ENCODE measurements at places on chromosomes 12 and 14.
A peak's percentile ranks its signal among the peaks of the same experiment; 100 is the strongest.

DNA sequence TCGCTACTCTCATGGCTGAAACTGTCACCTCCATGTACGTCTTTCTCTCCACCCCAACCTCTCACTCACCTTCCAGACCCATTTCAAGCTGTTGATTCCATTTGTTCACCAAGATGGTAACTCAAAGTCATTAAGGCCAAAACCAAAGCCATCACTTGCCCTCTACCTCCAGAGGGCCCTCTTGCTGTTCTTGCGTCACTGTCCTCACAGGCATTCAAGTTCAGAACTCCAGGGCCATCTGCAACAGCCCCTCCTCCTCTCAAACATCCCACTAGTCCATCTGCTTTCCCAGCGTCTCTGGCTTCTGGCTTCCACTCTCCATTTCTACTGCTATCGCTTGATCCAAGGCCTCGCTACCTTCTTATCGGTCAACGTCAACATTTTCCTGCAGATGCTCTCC lies 74.5 kb downstream of the VWF start:
- no peak for DNase-seq

DNA sequence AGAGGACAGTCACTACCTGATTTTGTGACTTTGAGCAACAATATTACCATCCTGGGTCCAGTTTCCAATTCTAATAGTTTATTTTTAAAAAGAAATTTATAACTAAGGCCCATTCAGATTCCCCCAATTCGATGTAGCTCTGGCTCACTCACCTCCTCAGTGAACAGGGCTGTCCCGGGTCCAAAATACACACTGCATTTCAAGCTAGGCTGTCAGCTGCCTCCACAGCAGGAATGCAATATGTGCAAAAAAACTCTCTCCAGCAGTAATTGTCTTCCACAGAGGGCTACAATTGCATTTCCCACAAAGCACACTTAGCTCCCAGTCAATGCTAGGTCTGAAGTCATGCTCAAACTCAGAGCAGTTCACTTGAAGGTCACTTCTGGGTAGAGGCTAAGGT lies 39.3 kb upstream of the ZNF641 start:
- no peak for DNase-seq

DNA sequence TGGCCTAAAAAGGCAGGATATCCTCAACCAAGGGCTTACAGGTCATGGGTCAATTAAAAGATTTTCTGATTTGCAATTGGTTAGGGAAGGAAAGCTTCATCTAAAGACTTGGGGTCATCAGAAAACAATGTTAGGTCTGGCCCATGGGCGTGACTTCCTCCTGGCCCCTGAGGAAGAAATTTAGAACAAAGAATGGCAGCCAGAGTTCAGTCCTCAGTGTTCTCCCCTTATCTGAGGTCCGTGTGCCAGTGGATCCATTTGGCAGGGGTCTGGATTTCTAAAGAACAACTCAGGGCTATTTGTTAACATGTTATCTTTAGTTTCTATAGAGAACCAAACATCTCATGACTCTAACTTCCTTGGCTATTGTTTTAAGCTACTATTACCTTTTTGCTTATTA lies 27.8 kb upstream of the NFYB start:
- DNase-seq = peak; percentile 17

DNA sequence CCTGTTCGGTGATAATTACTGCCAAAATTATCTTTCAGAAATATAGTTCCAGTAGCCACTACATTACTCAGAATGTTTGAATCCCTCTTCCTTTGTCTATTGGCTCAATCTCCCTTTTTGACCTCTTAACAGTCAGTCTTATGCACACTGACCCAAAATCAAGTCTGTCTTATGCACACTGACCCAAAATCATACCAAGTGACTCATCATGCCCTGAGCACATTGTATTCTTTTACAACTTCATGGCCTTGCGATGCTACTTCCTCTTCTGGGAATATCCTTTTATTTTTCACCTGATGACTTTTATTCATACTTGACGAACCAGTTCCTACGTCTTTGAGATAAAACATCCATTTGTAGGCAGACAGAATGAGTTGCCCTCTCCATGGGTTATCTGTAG lies 182.3 kb downstream of the NPAS3 start:
- no peak for DNase-seq

- DNase-seq = no peak
These were observed 84.9 kb downstream of the SRGAP1 start for GRCh38 chr12:63929426-63929825.

- no peak for DNase-seq
These were observed 194.1 kb downstream of the ANO6 start for GRCh38 chr12:45409966-45410365.

DNA sequence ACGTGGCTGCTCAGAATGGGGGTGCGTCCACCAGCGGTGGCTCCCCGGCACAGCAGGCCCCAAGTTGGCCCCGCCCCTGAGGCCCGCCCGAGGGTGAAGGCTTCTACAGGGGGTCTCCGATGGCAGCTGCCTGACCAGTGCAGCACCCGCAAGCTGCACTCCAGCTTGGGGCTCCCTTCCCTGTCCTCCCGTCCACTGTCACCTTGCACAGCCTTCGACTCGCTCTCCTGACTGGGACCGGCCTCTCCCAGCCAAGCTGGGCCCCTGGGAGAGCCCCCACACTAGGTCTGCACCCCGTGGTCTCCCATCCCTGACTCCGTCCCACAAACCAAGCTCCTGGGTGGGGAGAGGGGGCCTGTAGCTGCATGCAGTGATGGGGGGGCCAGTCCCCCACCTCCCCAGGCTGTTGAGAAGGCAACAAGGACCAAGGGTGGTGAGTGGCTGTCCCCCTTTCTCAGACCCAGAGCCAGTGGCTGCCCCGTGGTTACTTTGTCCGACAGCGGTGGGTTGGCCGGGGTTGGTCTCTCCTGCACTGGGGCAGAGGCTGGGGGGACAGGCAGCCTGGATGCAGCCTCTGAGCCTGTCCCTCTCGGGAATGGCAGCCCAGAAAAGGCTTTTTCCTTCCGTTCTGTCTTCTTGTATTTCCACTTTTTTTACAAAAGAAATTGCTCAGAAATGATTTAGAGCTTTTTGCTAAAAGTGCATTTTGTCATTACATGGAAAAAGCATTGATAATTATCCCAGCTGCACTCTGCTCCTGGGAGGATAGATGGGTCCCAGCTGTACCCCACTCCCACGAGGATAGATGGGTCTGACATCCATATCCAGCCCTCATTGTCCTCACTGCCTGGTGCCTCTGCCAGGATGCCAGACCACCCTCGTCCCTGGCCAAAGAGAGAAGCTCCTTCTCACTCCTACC lies 217.0 kb downstream of the KIF26A start:
- DNase-seq = peak; percentile 65

DNA sequence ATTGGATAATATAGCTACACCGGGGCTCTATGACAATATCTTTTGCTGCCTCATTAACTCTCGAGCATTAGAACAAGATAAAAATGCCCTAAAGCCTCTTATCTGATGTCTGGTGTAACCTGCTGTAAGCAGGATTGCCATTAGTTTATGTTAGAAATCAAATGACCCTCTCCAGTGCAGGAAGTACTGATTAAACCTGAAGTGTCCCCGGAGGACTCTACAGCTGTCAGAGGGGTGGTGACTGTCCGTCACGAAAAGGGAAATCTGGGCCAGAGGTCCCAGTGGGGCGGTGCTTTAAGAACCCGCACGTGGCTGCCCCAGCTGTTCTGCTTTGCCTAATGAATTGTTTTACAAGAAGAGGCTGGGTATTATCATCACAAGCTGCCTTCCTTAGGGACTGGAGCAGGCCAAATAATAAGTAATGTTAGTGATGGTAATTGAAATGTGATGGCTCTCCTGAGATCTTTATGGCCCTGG lies 55.7 kb downstream of the LIN52 start:
- no peak for DNase-seq

DNA sequence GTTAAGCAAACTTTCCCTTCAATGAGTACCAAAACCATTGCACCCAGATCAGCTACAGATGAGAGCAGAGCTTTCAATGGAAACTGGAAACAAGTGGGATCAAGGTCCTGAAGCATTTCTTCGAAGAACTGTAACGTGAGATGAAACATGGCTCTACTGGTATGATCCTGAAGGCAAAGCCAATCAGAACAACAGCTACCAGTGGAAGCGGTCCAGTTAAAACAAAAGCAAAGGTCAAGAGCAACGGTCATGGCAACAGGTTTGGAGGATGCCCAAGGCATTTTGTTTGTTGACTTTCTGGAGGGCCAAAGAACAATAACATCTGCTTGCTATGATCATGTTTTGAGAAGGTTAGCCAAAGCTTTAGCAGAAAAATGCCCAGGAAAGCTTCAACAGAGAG lies 137.9 kb upstream of the CPSF6 start:
- no peak for DNase-seq

DNA sequence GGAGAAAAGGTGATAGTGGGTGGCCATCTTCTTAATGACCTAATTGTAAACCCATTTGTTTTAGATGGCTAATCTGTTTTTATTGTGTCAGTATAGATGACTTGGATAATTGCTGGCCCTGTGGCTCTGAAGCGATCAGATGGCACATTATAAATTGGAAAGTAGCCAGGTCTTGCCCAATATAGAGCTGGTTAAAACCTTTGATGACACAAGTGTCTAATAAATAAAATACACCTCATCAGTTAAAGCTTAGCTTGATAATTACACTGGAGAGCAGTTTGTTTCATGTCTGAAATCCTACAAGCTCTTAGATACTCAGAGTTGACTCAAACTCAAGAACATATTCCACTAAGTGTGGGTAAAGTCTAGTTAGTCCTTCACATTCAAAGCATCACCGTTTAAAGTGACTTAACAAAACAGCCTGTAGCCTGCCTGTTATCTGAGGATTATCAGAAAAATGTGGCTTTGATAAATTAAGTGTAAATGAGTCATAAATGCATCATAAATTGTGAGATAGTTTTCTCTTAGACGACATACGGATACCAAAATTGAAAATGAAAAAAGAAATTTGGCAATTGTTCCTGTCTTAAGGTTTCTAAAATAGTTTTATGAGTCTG lies 280.9 kb downstream of the LRIG3 start:
- no peak for DNase-seq

DNA sequence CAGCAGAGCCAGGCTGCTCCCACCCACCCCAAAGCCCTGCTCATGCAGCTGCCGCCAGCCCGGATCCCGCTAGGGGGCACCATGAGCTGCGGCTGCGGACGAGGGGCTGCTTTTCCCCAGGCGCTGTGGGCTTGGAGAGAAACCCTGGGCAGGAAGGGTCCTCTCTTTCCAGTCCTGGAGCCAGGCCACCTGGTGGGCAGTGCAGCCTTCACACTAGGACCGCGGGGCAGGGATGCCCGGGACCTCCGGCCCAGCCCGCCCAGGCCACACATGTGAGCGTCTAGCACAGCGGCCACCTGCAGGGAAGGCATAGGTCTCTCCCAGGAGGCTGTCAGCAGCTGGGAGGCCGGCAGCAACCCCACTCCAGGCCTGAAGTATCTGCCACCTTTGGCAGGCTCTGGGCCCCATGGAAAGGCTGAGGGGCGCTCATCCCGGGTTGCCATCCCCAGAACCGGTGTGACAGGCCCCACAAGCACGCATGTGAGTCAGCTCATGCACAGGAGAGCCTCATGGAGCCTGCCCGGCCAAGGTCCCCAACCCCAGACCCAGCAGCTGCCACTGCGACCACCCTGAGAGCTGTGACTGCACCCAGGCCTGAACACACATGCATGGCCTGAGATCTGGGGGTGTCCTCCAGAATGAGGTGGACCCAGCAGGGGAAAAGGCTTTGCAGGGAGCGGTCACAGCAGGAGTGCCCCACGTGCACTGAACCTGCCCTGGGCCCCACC lies 280.0 kb upstream of the RTL1 start:
- DNase-seq = peak; percentile 69

DNA sequence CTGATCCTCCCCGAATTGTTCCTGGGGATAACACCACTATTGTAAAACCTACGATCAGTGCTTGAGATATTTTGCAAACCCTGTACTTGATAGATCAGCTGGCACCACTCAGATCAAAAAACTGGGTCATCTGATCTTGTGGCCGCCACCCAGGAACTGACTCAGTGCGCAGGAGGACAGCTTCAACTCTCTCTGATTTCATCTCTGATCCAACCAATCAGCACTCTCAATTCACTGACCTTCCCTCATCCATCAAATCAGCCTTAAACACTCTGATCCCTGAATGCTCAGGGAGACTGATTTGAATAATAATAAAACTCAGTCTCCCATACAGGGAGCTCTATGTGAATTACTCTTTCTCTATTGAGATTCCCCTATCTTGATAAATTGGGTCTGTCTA lies 4.2 kb upstream of the XPOT start:
- no peak for DNase-seq

DNA sequence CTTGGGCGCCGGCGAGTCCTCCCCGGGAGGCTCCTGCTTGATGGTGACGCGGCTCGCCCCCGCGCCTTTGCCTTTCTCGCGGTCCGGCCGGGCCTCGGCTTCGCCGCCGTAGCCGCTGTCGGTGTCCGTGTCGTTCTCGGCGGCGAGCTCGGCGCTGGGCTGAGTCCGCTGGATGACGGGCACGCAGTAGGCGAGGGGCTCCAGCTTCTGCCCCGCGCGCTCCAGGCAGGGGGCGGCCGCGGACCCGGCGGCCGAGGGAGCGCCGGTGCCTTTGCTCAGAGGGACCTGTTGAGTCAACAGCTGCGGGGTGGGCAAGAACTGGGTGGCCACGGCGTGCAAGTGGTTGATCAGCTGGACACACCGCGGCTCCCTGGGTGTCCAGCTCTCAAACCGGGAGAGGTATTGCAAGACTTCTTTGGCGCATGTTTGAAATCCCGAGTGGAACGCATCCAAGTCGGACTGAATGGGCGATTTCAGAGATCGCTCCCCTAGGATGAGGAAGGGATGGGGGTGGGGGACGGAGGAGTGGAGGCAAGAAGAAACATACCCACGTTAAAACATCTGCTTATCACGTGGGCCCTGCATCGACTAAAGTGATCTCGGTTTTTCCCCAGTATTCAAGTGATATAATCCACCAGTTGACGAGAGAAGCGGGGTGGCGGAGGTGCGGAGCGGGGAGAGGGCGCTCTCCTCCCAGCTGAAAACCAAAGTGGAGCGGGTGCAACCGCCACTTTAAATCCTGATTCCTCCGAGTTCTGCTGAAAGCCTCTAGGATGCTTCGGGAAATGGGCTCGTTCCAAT lies 2.0 kb downstream of the BHLHE41 start:
- peak; percentile 86 for DNase-seq

DNA sequence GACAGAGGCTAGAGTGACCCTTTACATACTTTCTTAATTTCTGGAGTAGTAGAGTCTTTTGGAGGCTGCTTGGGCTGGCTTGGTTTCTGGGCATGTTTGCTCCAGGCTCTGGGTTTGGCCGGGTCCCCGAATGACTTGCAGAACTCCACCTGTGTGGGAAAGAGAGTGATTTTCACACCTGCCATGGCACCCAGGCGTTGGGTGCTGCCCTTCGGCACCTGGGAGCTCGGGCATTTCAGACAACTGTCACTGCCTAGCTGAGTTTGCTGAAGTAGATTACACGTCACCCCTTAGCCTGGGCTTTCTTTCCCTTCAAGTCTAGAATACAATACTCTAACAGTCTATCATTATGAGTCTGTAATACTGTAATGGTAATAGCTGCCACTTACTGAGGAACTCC lies 6.1 kb downstream of the RBM19 start:
- no peak for DNase-seq

GRCh38 chr14:65179918-65180724 lies 77.8 kb upstream of the MAX start:
- DNase-seq = no peak
